Inflammatory macrophage treated with lipopolysaccharide for 4 hours (primary cell): ENCODE measurements at places on chromosomes 6 and 20.

GRCh38 chr6:15401769-15402250, 155.9 kb downstream of the JARID2 start:
- DNase-seq: peak; percentile 49

- no peak for DNase-seq
These were observed 209.8 kb downstream of the TFAP2A start for GRCh38 chr6:10205120-10205519.

DNA sequence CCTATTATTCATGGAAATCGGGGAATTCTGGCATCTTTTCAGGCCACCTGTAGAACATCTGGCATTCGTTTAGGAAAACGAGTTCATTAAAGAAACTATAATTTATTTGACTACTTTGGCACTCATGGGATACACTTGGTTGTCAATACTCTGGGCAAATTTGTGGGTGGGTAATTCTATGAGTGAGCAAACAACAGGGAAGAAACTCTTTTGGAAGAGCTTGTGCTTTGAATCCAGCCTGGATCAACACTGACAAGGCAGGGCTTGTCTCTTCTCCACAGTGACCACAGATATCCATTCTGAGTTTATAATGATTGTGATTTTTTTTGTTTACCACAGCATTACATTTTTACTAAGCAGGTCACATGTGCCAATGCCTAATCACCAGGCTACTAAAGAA, 394.7 kb downstream of the THBS2 start:
- DNase-seq: no peak

- no peak for DNase-seq
These were observed 138.7 kb upstream of the SLC24A3 start for GRCh38 chr20:19073584-19074218.

- DNase-seq: peak; percentile 64
These were observed 2.4 kb downstream of the MARCKS start for GRCh38 chr6:113859349-113860180.

DNA sequence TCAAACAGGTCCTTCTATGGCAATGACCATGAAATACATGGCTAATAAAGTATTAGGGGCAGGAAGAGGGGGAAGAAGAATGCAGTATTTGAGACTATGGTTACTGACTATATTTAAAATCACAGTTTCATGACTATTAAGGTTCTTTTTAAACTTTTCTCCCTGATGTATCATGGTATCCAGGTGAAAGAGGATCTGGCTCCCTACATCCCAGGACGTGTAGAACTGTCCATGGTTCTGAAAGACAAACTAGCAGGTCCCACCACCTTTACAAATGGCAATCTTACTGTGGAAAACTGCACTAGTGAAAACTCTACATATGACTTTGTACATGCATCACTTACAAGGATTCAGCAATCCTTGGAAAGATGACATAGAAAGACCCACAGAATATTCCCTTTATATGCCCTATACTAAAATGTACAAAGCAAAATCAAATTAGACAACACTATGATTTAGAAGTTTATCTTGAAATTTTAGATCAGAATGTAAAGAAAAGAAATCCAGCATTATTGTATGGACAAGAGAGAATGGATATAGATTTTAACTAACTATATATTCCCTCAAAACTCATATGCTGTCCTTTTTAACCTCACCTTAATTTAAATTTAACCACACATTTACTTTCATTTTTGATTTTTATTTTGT, 33.5 kb downstream of the RPP21 start:
- DNase-seq: no peak

GRCh38 chr6:157982563-157983405, 1.1 kb downstream of the SYNJ2 start:
- no peak for DNase-seq
